HAP-1 (cell line): ENCODE measurements at places on chromosomes 6 and 20.
A peak's percentile ranks its signal among the peaks of the same experiment; 100 is the strongest.

DNA sequence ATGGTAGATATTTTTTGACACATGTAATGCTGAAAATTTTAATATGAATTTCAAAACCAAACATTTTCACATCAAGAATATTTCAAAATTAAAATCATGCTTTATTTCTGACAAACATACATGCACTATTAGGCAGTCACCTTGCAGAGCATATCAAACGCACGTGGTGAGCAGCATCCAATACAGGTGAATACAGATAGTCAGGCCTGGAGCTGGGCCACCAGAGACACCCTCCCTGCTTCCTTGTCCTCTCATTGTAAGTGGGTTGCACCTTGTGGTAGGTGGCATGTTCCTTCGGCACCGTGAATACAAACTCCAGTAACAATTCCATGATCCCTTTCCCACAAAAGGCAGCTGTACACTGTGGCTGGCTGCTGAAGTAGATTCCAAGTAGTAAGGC lies 8.9 kb downstream of the REV3L start:
- no peak for DNase-seq

DNA sequence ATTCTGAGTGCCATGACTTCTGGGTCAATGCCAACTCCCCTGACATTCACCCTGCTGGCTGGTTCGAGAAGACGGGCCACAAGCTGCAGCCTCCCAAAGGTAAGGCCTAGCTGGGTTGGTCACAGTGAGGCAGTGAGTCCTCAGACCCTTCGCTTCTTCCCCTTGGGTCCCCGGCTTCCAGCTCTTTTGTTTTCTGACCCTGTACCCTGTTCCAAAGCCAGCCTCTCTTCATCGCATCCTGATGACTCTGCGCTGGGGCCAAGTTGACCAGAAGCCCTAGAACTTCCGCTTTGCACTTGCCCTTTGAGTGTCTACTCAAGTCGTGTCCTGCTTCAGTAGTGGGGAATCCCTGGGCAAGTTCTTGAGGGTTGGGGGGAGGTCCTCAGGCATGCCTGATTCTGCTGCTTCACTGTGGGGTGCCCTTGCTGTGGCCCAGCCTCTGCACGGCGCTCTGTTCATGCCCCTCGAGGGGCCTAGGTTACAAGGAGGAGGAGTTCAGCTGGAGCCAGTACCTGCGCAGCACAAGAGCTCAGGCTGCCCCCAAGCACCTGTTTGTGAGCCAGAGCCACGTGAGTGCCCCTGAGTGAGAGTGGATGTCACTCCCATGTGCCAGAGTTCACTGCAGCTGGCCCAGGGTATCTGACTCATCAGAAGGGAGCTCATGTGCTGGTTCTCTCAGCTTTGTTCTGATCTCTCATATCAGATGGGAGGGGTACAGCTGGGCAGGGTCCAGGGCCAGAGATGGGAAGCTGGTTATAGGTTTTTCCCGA lies 23.0 kb downstream of the L3MBTL1 start:
- DNase-seq = no peak

GRCh38 chr20:47196091-47197081 lies 160.1 kb downstream of the ZMYND8 start:
- DNase-seq = peak; percentile 57

GRCh38 chr20:56143759-56144158 lies 104.8 kb upstream of the MC3R start:
- DNase-seq = no peak

DNA sequence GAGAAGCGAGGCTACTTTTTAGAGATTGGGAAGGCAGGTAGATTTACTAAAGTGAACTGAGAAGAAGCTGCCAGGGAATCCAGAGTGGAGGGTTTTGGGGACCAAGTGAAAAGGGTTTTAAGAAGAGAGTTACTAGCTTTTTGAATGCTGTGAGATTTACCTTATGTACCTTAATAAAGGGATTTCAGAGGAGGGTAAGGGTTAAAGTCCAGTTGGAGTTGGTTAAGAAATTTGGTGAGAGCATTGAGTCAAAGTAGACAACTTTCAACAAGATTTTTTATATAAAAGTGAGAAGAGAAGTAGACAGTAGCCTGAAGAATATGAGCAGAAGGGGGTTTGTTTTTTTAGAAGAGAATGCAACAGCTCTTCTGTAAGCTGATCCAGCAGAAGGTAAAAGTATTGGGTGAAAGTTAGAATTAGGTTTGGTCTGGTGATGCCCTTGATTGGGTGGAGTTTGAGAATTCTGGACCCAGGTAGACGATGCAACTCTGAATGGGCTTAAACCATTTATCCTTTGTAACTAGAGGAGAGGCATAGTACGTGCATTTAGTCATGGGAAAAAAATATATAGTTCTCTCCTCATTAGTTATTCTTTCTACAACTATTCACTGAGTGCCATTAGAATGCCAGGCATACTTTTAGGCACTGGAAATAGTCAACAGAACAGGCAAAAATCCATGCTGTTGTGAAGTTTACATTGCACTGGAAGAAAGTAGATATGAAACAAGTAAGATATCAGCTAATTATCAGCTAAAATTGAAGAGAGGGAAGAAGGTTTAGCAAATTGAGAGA lies 44.8 kb downstream of the ATRN start:
- no peak for DNase-seq

- peak; percentile 68 for DNase-seq
Observed at GRCh38 chr6:11324453-11325015, 92.1 kb upstream of the NEDD9 start.

- DNase-seq = no peak
Observed at GRCh38 chr20:13336308-13337089, 115.4 kb downstream of the ISM1 start.

GRCh38 chr6:111842891-111843290 lies 30.4 kb downstream of the FYN start:
- DNase-seq = no peak

- no peak for DNase-seq
Observed at GRCh38 chr6:169093770-169094551, 159.7 kb downstream of the THBS2 start.

GRCh38 chr20:11546939-11547338 lies 370.8 kb upstream of the BTBD3 start:
- DNase-seq = no peak

- no peak for DNase-seq
Observed at GRCh38 chr6:54910431-54910884, 63.9 kb downstream of the FAM83B start.

GRCh38 chr6:170025935-170026750 lies 264.7 kb downstream of the DLL1 start:
- DNase-seq = no peak

GRCh38 chr20:58048096-58048702 lies 180.3 kb downstream of the ANKRD60 start:
- peak; percentile 21 for DNase-seq

- no peak for DNase-seq
Observed at GRCh38 chr6:1796706-1797529, 187.2 kb downstream of the FOXC1 start.

DNA sequence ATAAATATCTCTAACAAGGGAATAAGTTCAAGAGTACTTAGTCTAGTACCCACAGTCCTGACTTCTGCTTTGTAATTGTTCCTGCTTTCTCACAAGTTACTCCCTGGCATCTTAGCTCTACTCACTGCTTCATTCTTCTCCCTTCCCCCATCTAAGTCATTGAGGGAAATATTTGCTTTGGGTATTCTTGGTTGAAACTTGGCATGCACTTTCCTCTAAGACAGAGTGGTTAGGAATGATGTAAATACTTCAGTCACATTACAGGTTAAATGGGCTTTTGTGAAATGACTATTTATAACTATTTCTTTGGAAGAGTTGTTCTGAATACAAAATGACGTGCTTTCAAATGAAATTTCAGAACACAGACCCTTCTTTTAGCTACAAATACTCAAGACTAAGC lies 67.7 kb upstream of the PLEKHG1 start:
- DNase-seq = no peak

DNA sequence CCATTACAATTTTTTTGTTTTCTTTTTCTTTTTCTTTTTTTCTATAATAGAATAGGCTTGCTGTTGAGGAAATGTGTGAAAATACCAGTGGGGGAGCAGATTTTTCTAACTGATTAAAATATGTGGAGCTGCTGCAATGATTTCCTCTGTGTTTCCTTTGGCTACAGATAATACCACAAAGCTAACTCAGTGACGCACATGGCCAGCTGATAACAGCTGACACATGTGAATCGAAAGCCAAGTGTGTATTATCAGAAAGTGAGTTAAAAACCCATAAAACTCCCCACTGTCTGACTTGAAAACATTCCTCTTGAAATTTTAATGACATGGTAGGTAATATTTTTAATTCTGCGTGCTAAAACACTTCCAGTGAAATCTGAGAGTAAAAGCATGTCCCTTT lies 70.8 kb upstream of the AHI1 start:
- no peak for DNase-seq

DNA sequence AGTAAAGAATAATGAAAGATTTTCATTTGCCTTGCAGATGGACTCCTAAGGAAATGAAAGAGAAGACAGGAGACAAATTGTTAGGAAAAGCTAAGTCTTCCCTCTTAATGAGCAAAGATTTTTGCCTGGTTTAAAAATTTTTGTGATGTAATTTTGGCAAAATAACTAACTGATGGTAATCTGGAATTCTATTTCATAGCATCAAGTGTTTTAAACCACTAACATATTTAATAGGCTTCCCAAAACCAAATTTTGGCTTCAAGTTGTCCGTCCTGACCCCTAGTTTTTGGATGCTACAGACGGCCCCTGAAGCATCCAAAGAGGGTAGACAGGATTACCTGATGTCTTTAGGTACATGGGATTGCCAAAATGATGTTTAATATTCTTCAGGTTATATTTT lies 124.3 kb downstream of the TPBG start:
- DNase-seq = no peak

DNA sequence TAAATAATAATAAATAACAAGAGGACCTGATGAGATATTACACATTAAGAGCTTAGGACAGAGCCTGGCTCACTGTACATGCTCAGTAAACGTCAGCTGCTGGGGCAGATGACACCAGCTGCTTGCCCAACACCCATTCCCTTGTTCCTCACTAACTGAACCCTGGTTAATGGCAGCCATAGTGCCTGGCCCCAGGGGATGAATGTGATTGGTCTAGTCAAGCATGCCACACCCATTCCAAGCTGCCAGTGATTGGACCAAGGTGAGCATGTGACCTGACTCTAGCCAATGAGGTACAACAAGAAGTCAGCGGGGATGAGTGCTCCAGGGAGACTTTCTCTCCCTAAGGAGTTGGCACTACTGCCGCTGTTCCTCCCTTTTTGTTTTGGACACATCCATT lies 85.1 kb upstream of the PTPN1 start:
- no peak for DNase-seq

DNA sequence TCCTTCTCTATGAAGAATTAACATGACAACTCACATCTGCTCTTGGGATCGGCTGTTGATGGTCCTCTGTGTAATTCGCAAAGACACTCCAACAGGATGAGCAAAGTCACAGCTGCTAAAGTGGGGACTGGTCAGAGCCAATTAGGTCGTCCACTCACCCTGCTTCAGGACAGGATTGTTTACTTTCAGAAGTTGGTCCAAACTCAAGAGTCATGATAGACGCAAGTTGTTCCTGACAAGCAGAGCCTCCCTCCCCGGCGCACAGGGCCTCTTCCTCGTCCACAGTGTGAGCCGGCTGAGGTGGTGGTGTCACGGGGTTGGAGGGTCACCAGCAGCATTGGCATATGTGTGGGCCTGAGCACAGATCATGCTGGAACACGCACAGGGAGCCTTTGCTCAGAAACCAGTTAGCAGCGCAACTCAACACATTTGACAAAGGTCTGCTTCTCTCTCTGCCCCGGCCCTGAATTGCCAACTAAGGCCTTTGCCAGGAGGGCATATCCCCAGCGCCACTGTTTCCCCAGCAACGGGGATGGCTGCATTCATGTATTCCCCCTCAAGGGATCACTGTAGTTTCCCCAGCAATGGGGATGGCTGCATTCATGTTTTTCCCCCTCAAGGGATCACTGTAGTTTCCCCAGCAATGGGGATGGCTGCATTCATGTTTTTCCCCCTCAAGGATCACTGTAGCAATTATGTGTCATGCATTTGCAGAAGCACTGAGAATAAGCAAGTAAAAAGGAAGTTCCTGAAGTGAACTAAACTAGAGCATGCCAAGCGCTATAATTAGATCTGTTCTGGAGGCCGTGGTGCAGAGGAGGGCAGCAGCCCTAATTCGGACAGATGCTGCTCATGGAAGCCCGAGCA lies 111.7 kb downstream of the THBS2 start:
- DNase-seq = no peak

DNA sequence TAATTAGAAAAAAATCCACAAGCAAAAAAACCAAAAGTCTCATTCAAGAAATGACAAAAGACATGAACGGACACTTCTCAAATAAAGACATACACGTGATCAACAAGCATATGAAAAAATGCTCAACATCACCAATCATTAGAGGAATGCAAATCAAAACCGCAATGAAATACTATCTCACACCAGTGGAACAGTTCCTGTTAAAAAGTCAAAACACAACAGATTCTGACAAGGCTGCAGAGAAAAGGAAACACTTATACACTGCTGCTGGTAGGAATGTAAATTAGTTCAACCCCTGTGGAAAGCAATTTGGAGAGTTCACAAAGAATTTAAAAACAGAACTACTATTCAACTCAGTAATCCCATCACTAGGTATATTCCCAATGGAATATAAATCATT lies 58.0 kb downstream of the IRAK1BP1 start:
- DNase-seq = no peak

GRCh38 chr6:19976411-19977129 lies 139.4 kb downstream of the ID4 start:
- DNase-seq = no peak

GRCh38 chr6:107732461-107732860 lies 91.7 kb downstream of the SCML4 start:
- no peak for DNase-seq

DNA sequence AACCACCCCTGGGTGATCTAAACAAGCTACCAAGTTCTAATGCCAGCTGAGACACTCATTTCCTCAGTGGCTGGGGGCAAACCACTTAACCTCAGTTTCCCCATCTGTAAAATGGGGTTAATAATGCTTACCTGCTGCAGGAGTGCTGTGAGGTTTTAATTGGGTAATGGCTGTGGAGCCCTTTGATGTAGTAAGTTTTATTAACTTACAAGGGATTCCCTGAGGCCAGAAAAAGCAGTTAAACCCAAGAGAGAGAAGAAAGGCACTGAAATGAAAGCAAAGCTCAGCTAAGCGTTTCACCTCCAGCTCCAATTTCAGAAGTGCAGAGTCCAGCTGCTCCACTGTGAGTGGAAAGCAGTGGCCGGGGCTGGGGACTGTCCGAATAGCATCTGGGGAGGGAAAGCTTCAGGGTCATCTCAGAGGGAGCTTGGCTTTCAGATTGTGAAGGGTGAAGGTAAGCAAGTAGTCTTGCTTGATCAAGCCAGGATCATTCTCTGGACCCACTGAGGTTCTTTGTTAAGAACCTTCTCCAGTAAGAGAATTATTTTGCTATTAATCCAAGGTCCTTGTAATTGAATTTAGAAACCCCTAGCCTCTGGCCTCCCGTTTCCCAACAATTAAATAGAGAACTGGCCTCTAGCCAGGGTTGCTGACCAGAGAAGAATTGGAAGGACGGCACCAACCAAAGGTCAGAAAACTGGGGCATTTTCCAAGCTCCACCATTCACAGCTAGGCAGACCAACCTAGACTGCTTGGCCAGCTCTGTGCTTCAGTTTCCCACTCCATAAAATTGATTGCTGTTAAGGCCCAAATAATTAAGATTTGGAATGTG lies 20.9 kb upstream of the TCP11 start:
- no peak for DNase-seq

- DNase-seq = no peak
Observed at GRCh38 chr6:84731401-84731800, 33.0 kb downstream of the TBX18 start.

- no peak for DNase-seq
Observed at GRCh38 chr6:72182337-72183246, 296.2 kb downstream of the RIMS1 start.

- no peak for DNase-seq
Observed at GRCh38 chr6:15296735-15297134, 50.9 kb downstream of the JARID2 start.

- DNase-seq = no peak
Observed at GRCh38 chr20:37337208-37337991, 8.5 kb upstream of the SRC start.
